CD4-positive, alpha-beta T cell (primary cell): ENCODE measurements at places on chromosomes 7 and 10.

GRCh38 chr10:61742812-61743211 lies 80.1 kb downstream of the CABCOCO1 start:
- no peak for DNase-seq

DNA sequence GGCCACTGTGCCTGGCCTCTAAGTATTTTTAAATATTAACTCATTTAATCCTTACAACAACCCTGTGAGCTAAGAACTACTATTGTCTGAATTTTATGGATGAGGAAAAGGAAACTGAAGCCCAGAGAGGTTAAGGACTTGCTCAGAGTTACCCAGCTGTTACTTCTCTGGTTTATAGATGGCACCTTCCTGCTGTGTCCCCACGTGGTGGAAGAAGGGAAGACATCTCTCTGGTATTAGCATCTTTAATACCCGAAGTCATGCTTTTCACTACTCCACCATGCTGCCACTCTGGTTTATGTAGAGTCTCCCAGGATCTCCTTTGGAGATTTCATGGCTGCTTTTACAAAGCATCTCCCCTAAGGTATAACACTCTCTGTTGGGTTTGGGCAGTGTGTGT lies 105.5 kb upstream of the MKLN1 start:
- no peak for DNase-seq

DNA sequence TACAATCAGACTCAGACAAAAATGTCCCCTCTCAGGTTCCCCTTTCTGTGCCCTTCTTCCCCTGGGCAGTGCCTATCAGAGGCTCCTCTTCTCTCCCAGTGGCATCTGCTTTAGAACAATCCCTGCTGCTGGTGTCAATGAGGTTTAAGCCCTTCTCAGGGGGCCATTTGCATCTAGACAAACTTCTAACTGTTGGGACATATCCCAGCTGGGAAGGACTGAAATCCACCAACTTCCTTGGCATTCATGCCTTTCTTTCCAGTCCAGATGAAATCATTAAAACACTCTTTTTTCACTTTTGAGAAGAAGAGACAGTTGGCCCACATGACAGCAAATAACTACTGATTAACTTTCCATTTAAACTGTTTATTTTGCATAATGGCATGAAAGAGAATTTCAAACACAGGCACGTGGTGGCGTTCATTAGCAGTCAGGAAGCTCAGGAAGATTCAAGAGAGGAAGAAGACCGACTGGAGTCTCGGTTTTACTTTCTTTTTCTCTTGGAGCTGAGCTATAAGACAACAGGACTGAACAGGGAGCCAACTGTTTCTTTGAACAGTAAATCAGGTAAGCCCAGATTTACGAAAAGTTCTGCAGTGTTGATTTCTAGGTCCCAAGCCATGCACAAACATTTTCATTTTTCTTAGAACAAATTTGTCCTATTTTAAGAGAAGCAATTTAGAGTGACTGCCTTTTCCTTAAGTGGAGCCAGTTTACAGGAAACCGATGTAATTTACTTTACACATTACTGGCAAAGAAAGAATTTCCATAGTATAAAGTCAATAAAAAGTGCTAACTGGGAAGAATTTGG lies at the start of gene GIMAP2:
TSS of gene GIMAP2 (plus strand) at position 488 of the 811 bp plus-strand sequence. CDS start 1,354 bp downstream, outside the sequence.
- peak; percentile 33 for DNase-seq

- peak; percentile 51 for DNase-seq
Measured at GRCh38 chr7:3154881-3155494, 111.3 kb upstream of the CARD11 start.

DNA sequence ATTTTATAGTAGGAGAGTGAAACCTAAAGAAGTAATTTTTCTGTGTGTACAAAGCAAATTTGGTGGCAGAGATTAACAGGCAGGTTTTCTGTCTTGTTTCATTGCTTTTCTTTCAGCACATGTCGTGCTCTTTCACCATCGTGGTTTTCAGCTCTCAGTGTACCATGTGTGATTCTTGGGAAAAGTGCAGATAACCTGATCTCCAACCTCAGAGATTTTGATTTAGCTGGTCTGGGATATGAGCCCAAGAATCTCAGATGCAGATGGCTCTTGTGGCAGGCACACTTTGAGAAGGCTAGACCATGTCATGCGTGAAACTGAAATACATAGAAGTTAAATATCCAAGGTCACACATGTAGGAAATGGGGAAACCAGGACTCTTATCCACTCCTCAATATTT lies 317.4 kb downstream of the EXOC4 start:
- no peak for DNase-seq

DNA sequence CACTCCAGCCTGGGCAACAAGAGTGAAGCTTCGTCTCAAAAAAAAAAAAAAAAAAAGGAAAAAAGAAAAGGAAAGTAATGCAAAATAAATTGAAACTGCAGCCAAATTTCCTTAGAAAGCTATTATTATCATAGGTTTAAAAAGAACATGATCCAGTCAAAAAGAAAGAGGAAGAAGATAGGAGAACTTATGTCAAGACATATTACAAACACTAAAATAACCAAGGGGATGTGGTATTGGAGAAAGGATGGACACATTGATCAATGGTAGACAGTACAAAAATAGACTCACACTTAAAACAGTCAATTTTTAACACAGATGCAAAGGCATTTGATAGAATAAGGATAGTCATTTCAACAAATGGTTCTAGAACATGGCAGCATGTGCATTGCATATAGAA lies 27.3 kb upstream of the PFKP start:
- DNase-seq, result no peak

GRCh38 chr10:118114992-118115391 lies 68.3 kb upstream of the RAB11FIP2 start:
- no peak for DNase-seq

DNA sequence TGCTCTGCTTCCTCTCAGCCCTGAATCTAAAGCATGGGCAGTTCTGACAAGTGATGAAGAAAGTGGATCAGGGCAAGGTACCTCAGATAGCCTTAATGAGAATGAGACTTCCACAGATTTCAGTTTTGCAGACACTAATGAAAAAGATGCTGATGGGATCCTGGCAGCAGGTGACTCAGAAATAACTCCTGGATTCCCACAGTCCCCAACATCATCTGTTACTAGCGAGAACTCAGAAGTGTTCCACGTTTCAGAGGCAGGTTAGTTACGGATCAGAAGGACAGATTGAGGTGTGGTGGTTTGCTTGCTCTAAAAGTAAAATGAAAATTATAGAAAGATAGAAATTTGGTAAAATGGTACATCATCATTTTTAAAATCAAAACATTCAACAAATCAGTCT lies 130.4 kb downstream of the AASS start:
- DNase-seq, result no peak

- DNase-seq, result no peak
Measured at GRCh38 chr10:24463611-24464426, 254.9 kb downstream of the KIAA1217 start.

GRCh38 chr10:91787258-91787657 lies 11.0 kb upstream of the TNKS2 start:
- no peak for DNase-seq

DNA sequence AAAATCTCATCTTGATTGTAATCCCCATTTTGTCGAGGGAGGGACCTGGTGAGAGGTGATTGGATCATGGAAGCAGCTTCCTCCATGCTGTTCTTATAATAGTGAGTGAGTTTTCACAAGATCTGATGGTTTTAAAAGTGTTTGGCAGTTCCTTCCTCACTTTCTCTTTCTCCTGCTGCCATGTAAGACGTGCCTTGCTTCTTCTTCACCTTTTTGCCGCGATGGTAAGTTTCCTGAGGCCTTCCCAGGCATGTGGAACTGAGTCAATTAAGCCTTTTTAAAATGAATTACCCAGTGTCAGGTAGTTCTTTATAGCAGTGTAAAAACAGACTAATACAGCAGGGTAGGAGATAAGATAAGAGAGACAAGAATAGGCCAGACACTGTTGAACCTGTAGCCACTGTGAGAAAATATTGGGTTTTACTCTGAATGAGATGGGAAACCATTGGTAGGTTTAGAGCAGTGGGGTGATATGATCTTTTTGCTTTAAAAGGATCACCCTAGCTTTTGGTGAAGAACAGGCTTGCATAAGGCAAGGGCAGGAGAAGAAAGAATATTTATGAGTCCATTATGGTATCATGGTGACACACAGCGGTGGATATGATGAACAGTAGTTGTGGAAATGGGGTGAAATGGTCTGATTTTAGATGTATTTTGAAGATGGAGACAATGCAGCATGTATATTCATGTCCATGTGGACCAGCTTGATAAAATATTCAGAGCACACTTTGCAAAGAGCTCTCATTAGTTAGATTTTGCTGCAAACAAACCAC lies 11.5 kb downstream of the OR6B1 start:
- no peak for DNase-seq

DNA sequence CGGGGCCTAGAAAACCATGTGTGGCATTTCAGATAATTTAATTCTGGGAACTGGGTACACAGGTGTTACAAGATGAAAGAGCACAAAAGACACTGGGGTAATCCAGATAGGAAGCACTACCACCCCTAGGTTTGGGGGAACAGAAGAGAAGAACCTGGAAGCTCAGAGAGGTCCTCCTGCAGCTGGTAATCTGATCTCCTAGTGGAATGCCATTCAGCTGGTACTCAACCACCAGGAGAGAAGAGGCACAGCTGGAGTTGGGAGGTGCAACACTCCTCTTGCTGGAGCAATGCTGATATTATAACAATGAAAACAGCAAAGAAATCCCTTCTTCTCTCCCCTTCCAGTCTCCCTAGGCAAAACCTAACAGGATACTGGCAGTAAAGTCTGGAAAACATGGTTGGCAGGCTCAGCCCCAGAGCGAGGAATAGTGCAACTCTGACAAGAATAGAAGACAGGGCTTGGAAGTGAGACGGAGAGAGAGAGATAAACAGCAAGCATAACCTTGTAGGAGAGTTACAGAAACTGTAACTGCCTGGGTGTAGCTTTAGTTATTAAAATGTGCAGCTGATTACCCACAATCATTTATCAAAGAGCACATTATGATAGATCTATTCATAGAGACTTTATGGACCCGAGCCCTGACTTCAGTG lies 35.0 kb downstream of the NRF1 start:
- no peak for DNase-seq

DNA sequence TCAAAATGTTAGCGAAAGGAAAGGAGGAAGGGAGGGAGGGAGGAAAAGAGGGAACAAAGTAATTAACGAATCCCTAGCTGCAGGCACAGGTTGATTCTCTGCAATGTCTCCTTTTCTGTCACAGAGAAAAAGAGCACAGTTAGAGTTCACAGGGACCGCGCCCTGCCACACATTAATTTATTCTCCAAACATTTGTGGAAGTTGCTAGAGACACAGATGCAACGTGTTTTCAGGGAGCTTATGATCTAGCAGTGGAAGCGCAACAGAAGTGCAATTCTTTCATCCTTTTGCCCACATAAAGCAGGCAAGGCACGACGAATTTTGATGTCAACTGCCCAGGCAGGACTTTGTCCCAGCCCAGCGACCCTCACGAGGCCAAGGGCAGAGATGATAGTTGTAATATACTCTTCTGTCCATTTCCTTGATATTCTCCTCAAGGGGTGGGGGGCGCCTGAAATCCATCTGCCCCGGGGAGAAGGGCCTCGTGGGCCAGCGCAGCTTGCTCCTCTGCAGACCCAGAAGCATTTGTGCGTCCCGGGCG lies 101.7 kb upstream of the ZNF438 start:
- DNase-seq, result no peak

- DNase-seq, result no peak
Measured at GRCh38 chr7:44291066-44291732, 34.2 kb downstream of the CAMK2B start.

- DNase-seq, result no peak
Measured at GRCh38 chr10:112700215-112700671, 249.8 kb upstream of the TCF7L2 start.

DNA sequence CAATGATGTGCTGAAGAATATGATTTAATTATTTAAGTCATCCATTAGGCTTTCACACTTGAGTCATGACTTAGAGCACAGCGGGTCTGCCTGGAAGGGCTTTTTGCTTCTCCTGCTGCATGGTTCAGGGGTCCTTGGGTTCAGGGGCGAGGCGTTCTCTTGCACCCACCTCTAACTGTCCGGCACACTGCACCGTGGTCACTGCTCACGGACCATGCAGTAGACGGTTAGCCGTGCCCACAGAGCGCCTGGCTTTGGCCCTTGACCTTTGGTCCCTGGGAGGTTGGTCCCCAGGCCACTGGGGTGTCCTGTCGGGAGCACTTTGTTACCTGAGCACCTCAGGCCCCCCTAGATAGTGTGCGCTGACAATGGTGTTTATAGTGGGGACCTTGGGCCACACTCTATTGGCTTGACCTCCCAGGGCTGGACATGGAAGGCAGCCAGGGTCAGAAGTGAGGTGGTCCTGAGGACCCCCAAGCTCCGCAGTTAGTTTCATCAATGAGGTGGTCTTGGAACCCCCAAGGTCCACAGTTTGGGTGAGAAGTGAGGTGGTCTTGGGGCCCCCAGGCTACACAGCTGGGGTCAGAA lies 110.6 kb downstream of the ACTR3B start:
- DNase-seq, result no peak

GRCh38 chr10:11386044-11386443 lies 225.4 kb downstream of the USP6NL start:
- no peak for DNase-seq

- no peak for DNase-seq
Measured at GRCh38 chr7:66928388-66928787, 7.4 kb downstream of the TMEM248 start.

- no peak for DNase-seq
Measured at GRCh38 chr7:104985259-104985617, 28.8 kb upstream of the KMT2E start.

DNA sequence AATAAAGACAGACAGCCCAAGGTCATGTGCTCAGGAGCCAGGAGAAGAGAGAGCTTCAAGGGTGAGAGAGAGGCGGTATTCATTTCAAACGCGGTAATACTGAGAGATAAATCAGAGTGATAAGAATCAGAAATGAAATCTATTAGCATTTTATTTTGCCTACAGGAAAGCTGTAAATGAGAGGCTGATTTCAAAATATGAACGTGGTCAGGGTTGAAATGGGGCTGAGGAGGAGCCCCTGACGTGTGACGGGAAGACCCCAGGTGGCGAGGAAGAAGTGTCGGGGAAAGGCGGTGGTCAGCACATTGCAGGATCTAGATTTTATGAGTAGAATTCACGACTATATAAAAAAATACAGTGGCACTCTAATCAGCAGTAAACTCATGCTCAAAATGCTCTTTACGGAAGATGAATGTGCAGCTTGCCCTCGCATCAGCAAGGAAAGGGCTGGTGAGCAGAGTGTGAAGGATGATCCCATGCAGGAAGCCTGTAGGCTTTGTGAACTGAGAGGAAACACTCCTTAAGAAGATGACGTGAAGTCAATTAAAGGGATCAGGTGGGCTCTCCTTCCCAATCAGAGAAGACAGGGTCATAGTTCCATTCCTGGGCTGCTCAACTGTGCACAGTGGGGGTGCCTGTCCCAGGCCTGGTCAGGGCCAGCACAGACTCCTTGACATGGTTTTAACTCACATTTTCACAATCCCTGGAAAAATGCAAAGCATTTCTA lies 360.2 kb downstream of the PTPRN2 start:
- DNase-seq, result no peak

- DNase-seq, result no peak
Measured at GRCh38 chr10:13839030-13839429, 252.3 kb downstream of the PRPF18 start.

- no peak for DNase-seq
Measured at GRCh38 chr10:52466464-52466863, 152.4 kb downstream of the DKK1 start.

GRCh38 chr10:71112138-71112785 lies 100.1 kb upstream of the UNC5B start:
- DNase-seq, result no peak

- DNase-seq, result no peak
Measured at GRCh38 chr7:158811461-158811860, 17.8 kb downstream of the ESYT2 start.
